ENCODE measurements at places on chromosomes 1 and 21. TPM values are rescaled to one million over a fixed set of nuclear protein-coding genes. Genes with fewer than 3 reads are reported as not detected.

DNA sequence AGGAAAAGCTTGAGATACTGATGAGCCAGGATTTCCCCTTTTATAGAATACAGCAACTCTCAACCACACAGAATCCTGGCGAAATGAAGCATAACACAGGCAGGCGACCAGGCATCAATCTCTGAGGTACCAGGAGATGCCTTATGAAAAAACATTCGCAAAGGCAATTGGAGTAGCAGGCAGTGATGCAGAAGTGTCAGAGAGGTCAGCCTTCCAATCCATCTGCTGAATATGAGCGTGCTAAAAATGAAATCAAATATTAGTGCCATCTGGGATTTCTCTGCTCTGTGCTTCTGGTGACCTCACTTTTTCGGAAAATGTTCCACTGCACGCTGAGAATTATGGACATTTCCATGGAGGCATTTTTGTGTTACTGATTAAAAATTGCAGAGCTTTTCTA, 258.8 kb downstream of the VAV3 start:
- no peak for DNase-seq

GRCh38 chr21:46455575-46456385, 2.9 kb upstream of the DIP2A start:
- DNase-seq = no peak

DNA sequence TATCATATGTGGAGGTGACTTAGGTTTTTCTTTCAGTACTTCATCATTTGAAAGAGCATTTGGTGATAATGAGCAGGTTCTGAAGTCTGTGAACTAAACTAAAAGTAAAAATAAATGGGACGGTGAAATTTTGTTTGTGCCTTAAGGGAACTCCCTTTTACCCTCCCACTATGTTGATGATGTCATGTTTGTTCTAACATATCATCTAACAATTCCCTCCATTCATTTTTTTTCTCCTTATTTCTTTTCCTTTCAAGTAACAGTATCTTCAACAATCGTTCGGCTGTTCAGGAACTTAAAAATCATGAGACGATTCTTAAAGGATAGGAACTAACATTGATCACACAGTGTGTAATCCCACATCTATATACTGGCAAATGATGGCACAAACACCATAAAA, 30.0 kb upstream of the IRF2BP2 start:
- no peak for DNase-seq

Gene PRDM2
- total RNA-seq = 33.5 TPM

Gene TEX38
- total RNA-seq = 0.35 TPM

DNA sequence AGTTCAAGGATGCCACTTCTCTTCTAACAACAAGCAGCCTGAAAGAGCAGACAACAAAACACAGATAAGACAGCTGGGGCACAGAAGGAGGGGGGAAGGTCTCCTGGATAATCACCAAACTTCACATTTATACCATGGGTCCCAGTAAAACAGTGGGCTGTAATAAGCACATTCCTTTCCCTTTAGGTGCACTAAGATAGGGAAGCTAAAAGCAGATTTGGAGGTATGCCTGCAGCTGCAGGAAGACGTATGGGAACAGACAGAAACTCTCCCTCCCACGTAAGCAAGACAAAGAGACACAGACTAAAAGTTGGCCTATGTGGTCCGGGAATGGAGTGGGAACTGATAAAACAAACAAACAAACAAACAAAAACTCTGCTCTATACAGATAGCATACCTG, 612.1 kb downstream of the MRPL39 start:
- no peak for DNase-seq

DNA sequence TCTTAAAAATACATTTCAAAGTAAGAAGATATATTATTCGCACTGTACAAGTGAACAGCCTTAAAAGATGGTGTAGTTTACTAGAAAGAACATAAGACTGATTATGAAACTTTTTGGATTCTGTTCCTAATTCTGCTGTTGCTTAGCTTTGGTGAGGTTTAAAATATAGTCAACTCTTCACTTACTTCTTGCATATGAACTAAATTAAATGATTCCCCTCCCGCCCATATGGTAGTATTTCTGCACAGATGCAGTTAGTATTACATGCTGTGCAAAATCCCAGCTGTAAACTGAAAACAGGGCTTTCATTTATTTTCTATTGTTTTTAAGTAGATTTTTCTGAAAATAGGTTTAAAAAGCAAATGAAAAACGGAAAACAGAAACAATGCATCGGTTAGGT, 345.4 kb upstream of the NCAM2 start:
- DNase-seq = no peak

- no peak for DNase-seq
These were observed 529.5 kb downstream of the COL11A1 start for GRCh38 chr1:102578804-102579203.

Measured in mucosa of gallbladder (tissue), 1 donor.